ENCODE measurements at places on chromosomes 11 and 22.

GRCh38 chr11:108825381-108825780, 160.5 kb downstream of the DDX10 start:
- no peak for DNase-seq

DNA sequence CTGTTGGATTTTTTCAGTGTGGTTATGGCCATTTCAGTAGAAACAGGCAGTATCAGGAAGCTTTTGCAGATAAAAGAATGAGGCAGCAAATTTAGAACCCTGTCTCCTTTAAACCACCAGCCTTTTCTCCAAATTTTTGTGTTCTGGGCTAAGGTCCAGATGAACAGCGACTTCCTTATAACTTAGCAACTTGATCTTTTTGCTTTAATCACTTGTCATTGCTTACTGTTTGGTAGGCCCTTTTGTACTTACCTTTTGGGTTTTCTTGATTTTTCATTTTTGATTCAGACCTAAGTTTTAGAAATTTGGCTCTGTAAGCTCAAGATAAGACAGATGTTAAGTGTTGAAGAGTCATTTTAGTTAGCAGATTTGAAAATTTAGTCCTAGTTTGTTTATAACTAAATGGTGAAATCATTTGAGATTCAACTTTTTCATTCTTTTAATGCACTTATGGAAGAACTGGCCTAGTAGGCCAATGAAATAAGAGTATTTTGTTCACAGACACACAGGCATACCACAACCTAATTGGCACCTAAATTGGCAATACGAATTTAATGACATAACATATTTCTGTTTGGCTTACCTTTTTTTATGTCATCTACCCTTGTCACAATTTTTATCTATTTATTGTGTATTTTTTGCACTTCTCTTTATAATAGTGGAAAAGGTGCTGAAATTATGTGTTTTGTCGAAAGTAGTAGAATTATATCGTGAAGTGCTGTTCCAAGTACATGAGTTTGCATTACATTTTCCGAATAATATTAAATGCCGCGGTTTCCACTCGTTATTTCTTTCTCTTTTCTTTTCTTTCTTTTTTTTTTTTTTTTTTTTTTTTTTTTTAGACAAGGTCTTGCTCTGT, 2.1 kb downstream of the RTN3 start:
- no peak for DNase-seq

DNA sequence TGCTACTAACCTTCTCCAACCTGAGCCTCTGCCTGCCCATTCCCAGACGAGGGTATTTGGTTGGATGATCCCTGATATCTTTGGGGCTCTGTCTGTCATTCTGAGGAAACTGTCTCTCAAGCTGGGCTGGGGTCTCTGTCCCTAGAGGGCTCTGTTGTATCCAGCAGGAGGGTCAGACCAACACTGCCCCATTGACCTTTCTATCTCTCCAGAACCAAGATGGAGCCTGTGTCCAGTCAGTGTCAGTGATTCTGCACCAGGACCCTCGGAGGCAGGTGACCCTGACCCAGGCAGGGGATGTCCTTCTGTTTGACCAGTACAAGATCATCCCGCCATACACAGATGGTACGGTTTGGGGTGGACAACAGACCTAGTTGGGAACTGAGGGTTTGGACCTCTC, 21.9 kb downstream of the OTOG start:
- DNase-seq: no peak

DNA sequence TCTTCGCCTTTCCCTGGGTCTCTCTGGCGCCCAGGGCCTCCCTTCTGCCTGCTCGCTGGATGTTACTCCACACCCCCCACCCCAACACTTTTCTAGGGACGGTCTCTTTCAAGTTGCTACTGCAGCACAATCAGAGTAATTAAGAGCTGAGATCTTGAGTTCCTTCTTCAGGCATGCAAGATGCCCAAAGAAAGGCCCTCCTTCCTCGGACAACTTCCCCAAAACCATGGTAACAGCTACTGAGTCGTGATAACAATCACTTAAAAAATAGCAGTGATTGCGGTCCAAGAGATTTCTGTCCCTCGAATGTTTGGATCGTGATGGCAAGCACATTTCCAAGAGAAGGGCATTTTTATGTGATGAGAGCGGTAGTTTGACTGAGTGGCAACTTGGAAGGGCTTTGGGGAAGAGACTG, 638 bp upstream of the TENM4 start:
- no peak for DNase-seq

Data from activated T-cell treated with anti-CD3 and anti-CD28 coated beads for 1 hour (primary cell).